ENCODE measurements at places on chromosomes 5 and 9.

DNA sequence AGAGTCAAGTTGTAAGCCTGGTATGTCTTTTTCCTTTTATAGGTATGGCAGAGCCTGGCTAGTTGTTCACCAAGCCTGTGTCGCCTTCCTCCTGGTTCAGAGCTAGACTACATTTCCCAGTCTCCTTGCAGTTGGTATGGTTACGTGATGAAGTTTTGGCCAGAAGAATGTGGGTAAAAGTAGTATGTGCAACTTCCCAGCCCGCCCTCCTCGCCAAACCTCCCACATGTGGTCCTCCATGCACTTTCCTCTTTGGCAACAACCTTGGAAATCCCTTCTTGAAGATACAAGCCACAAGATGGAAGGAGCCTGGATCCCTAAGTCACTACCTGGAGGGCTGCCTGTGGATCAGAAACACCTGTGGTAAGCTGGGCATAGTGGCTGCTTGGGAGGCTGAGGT is 36.0 kb upstream of the MSH3 start:
- H3K27ac ChIP-seq: no peak overlapping the region
- H3K4me3 ChIP-seq: no peak overlapping the region
- H3K4me1 ChIP-seq: no peaks in the 10 kb centered on the region
- H3K27me3 ChIP-seq: no peaks in the 10 kb centered on the region
- DNase-seq: no peak

DNA sequence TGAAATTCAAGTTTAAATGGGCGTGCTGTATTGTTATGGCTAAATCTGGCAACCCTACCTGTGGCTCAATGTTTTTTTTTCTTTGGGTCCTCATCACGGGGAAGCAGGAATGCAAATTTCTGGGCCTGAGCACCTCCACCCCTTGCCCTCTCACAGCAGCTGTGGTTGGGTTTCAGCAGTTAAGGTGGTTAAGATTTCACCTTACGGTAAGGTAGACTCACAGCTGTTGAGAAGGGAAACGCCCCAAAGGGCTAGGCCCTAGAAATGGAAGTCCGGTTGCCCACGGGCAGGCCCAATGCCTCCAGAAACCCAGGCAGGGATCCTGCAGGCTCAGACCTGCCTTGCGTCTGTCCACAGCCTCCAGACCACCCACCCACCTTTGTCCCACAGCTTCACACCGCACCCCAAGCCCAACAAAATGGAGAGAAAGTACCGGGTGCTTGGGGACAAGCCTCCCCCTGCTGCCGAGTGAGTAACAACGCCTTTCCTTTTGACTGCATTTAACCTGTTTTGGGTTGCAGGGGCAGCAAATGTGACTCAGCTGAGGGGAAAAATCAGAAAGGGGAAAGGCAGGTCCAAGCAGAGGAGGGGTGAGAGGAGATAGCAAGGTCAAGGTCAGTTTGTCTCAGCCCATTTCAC is 48.1 kb upstream of the TDRD7 start:
- no peaks in the 10 kb centered on the region for H3K36me3 ChIP-seq
- DNase-seq: no peak
- H3K27me3 ChIP-seq: no peaks in the 10 kb centered on the region
- no peak overlapping the region for H3K4me3 ChIP-seq

GRCh38 chr5:52065182-52065581 is 681.9 kb downstream of the ISL1 start:
- no peak overlapping the region for H3K4me3 ChIP-seq
- DNase-seq: no peak
- no peaks in the 10 kb centered on the region for H3K36me3 ChIP-seq
- H3K4me1 ChIP-seq: no peaks in the 10 kb centered on the region
- H3K27ac ChIP-seq: no peak overlapping the region

- H3K27ac ChIP-seq: no peak overlapping the region
- no peaks in the 10 kb centered on the region for H3K27me3 ChIP-seq
- no peaks in the 10 kb centered on the region for H3K4me1 ChIP-seq
Observed at GRCh38 chr9:15889555-15889954, 336.7 kb downstream of the CCDC171 start.

GRCh38 chr9:21778304-21778703 is 24.1 kb upstream of the MTAP start:
- H3K4me1 ChIP-seq: no peaks in the 10 kb centered on the region
- no peaks in the 10 kb centered on the region for H3K27me3 ChIP-seq
- H3K4me3 ChIP-seq: no peak overlapping the region
